ENCODE measurements at places on chromosomes 2 and 18.

DNA sequence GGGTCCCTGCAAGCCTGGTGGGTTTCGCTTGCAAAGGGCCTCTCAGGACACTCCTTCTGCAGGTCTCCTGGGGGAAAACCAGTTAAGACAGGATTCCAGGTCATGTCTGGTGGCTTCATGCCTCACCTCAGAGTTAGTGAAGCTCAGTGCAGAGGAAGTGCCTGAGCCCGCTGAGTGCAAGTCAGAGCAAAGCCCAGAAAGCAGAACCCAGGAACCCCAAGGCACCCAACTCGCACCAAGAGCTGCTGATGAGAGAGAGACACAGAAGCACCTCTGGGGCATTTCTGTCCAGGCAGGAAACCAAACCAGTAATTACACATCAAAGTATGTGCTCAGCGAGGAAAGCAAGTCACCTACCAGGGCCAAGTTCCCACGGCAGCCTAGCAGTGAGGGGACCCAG lies 78.4 kb downstream of the ARHGEF4 start:
- DNase-seq: no peak

- DNase-seq: no peak
These were observed 187.5 kb downstream of the LTBP1 start for GRCh38 chr2:33134086-33134771.

GRCh38 chr2:112152476-112153178 lies 14.4 kb downstream of the FBLN7 start:
- no peak for DNase-seq

- DNase-seq: no peak
These were observed 129.8 kb upstream of the RAB6C start for GRCh38 chr2:129849559-129850160.

GRCh38 chr2:30098266-30099005 lies 48.4 kb upstream of the YPEL5 start:
- no peak for DNase-seq

Data from 8988T (cell line).